ENCODE measurements at places on chromosomes 3 and 15.

DNA sequence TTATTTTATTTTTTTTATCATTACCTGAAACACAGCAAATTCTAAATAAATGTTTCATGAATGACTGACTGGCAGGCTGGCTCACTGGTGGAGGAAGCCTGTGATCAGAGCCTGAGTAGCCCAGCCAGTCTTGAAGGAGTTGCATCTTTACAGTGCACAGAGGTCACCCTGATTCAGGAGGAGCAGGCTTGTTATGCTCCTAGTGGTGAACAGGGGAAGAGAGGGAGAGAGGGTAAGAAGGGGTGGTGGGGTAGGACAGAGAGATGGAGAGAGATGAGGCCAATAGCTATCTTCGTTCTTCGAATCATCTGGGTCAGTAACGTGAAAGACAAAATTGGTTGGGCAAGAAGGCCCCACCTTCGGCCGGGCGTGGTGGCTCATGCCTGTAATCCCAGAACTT, 202.6 kb upstream of the MCTP2 start:
- DNase-seq, result no peak

GRCh38 chr3:120640231-120640630, 41.8 kb downstream of the HGD start:
- DNase-seq, result no peak

GRCh38 chr15:39931615-39932014, 2.3 kb upstream of the EIF2AK4 start:
- no peak for DNase-seq

DNA sequence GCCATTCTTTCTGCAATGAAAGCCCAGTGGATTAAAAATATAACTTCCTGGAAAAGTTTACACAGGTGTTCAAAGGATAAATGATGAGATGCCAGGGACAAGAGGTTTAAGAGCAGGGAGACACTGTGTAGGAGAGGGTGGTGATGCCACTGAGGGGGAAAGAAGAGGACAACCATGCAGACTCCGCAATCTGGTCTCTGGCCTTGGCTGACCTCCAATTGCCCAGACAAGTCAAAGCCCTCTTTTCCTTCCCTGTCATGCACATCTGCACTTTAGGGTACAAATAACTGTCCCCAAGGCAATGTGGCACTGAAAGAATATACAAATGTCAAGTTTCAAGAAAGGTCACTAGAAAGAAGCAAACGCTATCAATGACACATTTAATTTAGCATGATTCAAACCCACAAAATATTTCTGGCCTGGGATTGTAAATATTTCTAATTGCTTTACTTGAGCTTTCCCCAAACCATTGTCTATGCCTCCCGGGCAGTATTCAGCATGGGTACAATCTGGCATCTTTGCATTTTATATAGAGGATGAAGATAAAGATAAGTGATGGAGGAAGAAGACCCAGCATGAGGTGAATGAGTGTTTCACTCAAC, 319.4 kb downstream of the PLCL2 start:
- DNase-seq, result no peak

GRCh38 chr3:14188041-14188754, 9.6 kb downstream of the LSM3 start:
- DNase-seq, result no peak

GRCh38 chr3:101962055-101962454, 112.7 kb downstream of the NFKBIZ start:
- DNase-seq, result no peak
